Stimulated activated CD4-positive, alpha-beta T cell treated with anti-CD3 and anti-CD28 coated beads, TNF-alpha, amount 100 ng/mL, for 4 hours (primary cell): ENCODE measurements at places on chromosomes 3 and 15.

DNA sequence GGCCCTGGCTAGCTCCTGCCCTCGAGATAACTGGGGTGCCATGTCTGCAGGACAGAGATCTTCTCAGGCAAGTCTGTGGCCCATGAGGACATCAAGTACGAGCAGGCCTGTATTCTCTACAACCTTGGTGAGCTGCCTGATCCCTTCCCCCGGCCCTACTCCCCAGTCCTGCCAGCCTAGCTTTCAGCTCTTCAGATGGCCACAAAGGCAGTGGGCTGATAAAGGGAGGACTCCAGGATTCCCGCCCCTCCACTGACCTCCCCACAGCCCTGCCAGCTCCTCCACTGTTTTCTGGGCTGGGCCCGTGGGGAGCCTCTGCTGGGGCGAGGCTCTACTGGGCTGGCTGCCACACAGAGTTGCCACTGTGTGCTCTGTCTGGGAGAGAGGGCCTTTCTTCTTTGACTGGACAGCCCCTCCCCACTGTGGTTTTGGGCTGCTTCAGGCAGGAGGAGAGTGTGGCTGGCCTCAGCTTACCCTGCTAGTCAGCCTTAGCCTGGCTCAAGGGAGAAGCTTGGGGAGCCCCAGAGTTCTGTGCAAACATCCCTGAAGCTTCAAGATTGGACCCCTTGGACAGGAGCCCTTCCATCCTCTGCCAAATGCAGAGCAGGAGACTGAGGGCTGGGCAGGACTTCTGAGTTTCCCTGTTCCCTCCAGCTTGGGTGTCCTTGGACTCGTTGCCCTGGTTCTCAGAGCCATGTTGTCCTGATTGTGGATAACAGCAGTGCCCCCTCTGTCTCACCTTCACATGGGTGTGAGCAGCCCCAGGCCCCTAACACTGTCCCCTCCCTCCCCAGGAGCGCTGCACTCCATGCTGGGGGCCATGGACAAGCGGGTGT, 24.4 kb downstream of the PTPN23 start:
- no peak for DNase-seq

- no peak for DNase-seq
Measured at GRCh38 chr3:119156868-119157267, 10.9 kb downstream of the TEX55 start.

DNA sequence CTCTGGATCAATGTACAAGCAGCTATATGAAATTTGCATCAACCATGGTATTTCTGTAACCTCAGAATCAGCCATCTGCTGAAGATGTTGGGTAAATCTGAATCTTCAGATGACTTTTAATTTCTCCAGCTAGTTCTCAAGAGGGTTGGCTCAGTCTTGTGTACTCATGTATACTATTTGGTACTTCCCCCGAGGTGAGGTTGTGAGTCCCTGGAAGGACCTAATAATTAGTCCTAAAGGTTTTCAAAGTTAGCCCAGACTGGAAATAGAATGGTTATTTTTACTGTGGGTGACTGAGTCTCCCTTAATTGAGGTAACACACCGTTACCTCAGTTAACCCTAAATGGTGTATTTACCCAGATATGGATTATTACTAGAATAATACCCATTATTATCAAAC, 104.3 kb upstream of the THSD4 start:
- DNase-seq = no peak

DNA sequence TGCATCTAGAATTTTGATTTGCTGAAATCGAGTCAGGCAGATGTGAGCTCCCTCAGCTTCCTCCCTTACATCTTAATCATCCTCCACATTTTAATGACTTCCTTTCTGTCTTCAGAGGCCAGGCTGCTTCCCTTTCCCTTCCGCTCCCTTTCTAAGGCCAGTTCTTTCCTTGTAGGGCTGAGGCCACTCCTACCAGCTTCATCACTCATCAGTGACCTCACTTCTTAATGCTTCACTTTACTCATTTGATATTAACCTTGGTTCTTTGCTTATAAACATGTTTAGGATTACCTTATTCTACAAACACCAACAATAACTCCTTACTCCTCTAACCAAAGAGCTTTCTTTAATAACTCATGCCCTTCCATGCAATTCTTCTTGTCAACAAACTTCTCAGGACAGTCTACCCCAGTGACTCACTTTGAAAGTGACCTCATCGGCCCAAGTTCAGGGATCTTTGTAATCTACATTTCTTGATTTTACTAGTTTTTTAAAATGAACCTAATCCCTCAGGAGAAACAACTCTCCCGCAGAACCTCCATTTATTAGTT, 23.9 kb downstream of the ILDR1 start:
- DNase-seq = no peak

GRCh38 chr3:76436894-76437293, 603.0 kb upstream of the ROBO2 start:
- no peak for DNase-seq

DNA sequence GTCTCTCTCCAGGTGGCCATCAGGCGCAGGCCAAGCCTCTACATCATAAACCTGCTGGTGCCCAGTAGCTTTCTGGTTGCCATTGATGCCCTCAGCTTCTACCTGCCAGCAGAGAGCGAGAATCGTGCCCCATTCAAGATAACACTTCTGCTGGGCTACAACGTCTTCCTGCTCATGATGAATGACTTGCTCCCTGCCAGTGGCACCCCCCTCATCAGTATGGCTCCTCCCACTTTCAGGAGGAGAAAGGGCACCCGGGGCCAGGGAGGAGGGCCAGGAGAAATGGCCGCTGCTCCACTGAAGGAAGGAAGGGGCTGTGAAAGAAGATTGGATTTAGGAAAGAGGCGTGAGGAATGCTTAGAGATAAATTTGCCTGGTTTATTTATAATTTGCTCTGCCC, 6.6 kb downstream of the HTR3C start:
- DNase-seq = no peak

DNA sequence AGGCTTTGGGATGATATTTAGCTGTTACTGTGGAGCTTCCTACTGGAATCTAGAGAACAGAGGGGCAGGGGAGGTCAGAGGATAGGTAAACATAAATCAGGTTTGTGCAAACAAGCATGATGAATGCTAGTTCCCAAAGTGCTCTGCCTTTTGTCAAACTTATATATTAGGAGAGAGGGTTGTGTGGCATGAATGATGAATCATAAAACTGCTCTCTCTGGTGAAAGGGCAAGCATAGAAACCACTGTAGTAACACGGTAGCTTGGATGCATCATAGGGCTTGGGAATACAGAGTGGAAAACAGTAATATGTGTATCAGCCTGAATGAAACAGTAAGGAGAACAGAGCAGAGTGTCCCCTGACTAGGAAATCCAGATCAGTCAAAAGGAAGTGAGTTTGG, 486.7 kb downstream of the IL5RA start:
- no peak for DNase-seq

- DNase-seq = no peak
Measured at GRCh38 chr3:105862217-105862616, 6.6 kb downstream of the CBLB start.

- DNase-seq = no peak
Measured at GRCh38 chr3:10281951-10282350, 10.8 kb downstream of the GHRL start.
